ENCODE measurements at places on chromosomes 4 and X. TPM values are rescaled to one million over a fixed set of nuclear protein-coding genes. Genes with fewer than 3 reads are reported as not detected.

The SHROOM4 gene
- not detected for polyA plus RNA-seq

The ZNF280C gene
- 1.1 TPM for polyA plus RNA-seq

The STPG2 gene
- 0.24 TPM for polyA plus RNA-seq

The SSX2B gene
- not detected for polyA plus RNA-seq

The H2AZ1 gene
- polyA plus RNA-seq: 867 TPM

The AWAT2 gene
- not detected for polyA plus RNA-seq

The HCFC1 gene
- 5.5 TPM for polyA plus RNA-seq

Data from Purkinje cell (primary cell).